ENCODE measurements at places on chromosomes 4 and X. TPM values are rescaled to one million over a fixed set of nuclear protein-coding genes. Genes with fewer than 3 reads are reported as not detected.

DNA sequence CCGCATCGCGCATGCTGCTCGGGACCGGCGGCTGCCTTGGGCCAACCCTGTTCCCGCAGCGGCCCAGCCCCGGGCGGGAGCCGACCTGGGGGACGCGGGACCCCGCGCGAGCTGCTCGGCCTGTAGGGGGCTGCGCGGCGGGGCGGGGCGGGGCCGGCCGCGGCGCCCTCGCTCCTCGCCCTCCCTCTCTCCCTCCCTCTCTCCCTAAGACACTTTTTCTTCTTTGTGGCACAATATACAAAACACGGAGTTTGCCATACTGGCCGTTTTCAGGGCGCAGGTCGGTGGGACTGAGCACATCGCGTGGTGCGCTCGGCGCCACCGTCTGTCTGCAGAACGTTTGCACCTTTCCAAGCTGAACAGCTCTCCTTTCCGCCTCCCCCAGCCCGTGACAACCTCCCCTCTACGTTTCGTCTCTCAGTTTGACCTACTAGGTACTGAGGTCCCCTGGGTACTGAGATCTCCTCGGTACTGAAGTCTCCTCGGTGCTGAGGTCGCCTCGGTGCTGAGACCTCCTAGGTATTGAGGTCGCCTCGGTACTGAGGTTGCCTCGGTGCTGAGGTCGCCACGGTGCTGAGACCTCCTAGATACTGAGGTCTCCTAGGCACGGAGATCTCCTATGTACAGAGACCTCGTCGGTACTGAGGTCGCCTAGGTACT, 261.1 kb upstream of the PLCXD1 start:
- DNase-seq: no peak

Gene CCKAR
- total RNA-seq: not detected

DNA sequence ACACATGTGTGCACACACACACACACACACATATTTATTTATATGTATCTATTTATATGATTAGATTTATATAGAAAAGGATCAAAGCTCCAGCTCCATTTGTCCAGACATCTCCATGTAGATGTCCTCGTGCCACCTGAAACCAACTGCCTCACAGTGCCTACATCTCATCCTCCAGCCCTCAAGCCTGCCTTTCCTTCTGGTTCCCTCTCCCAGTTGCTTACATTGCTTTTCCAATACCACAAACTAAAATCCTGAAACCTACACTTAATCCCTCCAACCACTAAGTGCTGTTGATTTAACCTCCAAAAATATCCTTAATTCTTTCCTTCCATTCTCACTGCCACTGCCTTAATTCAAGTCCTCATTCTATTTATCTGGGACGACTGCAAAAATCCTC, 51.4 kb downstream of the STBD1 start:
- DNase-seq: no peak

GRCh38 chrX:3485727-3486126, 139.3 kb upstream of the MXRA5 start:
- DNase-seq: no peak

Gene CXCL1
- not detected for total RNA-seq

GRCh38 chr4:184470785-184471110, 3.6 kb downstream of the IRF2 start:
- DNase-seq: no peak
